Stimulated activated CD4-positive, alpha-beta T cell treated with anti-CD3 and anti-CD28 coated beads, Interleukin-2, amount 100 ng/mL, for 24 hours (primary cell): ENCODE measurements at places on chromosomes 12 and 14.

DNA sequence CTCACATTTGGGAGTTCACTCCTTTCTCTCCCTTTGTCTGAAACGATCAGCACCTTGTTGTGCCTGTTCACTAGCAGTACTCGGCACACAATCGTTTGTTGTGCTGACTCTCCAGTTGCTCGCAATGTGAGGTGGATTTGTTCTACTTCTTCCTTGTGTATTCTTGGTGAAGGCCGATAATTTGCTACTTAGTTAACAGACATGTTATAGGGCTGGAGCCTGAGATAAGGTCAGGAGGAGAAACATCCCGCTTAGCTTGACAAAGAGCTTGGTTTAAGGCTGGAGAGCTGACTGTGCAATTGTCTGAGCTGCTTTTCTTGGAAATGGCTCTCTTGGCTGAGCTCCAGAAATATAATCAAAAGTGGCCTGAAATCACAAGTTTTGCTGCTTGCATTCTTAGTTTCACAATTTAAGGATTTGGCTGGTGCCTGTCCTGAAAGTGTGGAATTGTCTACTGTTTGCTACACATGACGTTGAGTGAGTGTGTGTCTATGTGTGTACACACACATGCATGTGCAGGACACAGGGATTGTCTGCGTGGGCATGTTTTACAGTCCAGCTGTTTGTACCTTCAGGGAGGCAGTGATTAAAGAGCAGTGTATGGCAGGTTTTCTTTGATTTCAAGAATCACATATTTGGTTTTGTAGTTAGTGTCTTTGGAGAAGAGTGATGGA, 77.7 kb downstream of the ARF6 start:
- no peak for DNase-seq

DNA sequence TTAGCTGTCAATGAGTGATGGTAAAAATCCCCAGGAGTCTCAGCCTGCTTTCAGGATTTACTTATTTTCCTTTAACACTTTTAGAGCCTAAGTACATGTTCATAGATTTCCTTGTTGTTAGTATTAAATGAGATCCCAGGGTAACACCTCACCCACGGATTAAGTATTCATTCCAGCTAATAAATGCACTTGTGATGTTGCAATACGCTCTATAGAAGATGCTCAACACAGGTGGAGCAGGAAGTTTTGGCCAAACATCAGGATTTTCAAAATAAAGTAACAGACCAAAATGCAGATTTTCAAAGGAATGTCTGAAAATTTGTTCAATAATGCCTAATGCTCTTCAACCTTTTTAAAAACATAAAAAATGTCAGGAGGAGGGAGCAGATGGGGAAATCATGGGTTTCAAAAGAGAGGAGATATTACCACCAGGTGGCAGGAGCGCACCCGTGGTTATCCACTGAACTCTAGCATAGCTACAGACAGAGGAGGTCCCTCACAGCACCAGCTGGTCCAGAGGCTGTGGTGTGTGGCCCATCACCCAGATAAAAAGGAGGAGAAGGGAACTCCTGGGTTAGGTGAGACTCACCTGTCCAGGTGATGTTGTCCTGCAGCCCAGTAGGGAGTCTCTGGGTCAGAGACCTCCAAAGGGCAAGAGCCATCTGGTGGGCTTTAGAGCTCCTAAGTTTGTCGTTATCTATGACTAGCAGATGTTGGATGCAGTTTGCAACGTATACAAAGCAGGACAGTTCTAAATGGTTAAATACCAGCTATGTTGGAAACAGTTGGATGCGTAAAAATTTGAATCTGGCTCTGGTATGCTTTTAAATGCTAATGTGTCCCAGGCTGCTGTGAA, 1158.4 kb upstream of the TMEM132C start:
- peak; percentile 57 for DNase-seq

GRCh38 chr14:64218344-64219240, 75.6 kb downstream of the ESR2 start:
- no peak for DNase-seq

- DNase-seq, result peak; percentile 86
Measured at GRCh38 chr14:67816326-67817002, at the start of gene ZFYVE26. ZFYVE26 (minus strand) TSS chr14:67816590; CDS start chr14:67815963, 627 bp downstream.

GRCh38 chr12:2641207-2641606, 153.6 kb upstream of the FKBP4 start:
- DNase-seq, result peak; percentile 20

- DNase-seq, result no peak
Measured at GRCh38 chr12:131276501-131277185, 322.9 kb downstream of the ADGRD1 start.

DNA sequence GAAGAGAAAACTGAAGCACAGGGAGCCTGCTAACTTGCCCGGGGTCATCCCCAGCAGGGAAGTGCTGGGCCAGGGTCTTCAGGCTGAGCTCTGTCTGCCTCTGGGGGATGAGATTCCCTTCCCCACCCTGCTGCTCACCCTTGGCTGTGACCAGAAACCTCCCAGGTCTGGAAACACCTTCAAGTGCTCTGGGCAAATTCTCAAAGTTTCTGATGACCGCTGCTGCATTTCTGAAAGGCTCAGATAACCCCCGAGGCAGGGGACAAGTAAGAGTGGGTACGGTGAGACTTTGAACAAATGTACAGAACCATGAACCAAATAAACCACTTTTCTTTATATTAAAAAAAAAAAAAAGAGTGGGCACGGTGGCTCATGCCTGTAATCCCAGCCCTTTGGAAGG, 41.3 kb downstream of the LTBP2 start:
- DNase-seq, result no peak

DNA sequence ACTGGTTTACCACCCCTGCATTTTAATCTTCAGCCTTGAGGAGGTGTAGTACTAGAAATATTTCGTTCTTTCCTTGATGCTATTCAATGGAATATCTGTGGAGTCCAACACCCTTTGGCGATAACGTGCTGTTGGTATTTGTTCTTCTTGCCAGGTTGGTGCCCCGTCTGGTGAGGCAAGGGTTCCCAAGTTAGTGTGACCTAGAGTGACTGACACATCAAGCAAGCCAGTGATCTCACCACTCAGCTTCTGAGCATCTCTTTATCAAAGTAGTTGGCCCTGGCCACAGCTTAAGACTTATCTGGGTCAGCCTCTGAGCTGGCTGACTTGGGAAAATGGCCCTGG, 60.2 kb downstream of the PLXNC1 start:
- DNase-seq, result peak; percentile 39

- no peak for DNase-seq
Measured at GRCh38 chr12:89995870-89996269, 287.2 kb upstream of the ATP2B1 start.

GRCh38 chr14:33568935-33569579, 381.8 kb downstream of the EGLN3 start:
- no peak for DNase-seq

- no peak for DNase-seq
Measured at GRCh38 chr12:27840229-27840999, 60.4 kb upstream of the MANSC4 start.

DNA sequence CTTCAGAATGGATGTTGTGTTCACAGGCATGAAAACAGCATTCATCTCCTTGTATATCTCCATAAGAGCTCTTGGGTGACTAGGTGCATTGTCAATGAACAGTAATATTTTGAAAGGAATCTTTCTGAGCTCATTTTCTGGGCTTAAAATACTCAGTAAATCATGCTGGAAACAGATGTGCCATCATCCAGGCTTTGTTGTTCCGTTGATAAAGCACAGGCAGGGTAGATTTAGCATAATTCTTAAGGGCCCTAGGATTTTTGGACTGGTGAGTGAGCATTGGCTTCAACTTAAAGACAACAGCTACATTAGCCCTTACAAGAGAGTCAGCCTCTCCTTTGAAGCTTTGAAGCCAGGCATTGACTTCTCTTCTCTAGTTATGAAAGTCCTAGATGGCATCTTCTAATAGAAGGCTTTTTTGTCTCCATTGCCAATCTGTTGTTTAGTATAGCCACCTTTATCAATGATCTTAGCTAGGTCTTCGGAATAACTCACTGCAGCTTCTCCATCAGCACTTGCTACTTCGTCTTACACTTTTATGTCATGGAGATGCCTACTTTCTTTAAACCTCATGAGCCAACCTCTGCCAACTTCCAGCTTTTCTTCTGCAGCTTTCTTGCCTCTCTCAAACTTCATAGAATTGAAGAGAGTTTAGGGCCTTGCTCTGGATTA, 79.6 kb upstream of the PSMA6 start:
- DNase-seq, result no peak

GRCh38 chr12:94099632-94100031, 48.7 kb upstream of the PLXNC1 start:
- no peak for DNase-seq

GRCh38 chr14:94102768-94103482, 7.6 kb upstream of the IFI27 start:
- no peak for DNase-seq

DNA sequence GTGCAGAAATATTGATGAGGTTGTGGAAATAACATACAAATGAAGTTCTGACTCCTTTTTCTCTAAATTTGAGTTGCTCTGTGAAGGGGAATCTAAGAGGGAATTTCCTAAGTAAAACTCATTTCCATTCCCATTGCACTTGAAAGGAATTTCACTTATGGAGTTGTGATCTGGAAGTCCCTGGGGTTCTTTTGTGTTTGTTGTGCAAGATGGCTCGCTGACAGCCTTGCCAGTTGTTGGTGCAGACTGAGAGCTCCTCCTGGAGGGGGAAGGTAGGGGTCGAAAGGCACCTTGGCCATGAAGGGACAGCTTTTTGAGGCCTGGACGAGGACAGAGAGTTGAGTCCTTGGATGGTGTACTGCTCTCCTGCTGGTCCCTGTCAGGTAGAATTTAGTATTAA, 72.0 kb downstream of the C12orf56 start:
- no peak for DNase-seq

- DNase-seq, result no peak
Measured at GRCh38 chr12:29883941-29884554, 100.3 kb upstream of the TMTC1 start.

DNA sequence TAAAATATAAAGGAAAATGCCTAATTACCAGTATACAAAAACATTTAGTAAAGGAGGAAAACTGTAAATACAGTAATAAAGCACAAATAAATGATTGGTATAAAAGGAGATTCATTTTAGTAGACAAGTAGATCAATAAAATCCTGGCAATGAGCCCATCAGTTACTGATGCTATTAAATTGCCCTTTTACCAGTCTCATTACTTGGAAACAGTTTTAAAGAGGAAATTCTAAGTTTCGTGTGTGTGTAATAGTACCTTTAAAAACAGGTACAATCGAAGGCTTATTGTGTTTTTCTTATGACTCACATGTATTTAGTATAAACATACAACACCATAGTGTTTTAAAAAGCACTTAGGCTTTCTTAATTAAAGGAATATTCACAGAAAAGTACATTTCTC, 46.4 kb upstream of the SYT10 start:
- DNase-seq, result no peak

DNA sequence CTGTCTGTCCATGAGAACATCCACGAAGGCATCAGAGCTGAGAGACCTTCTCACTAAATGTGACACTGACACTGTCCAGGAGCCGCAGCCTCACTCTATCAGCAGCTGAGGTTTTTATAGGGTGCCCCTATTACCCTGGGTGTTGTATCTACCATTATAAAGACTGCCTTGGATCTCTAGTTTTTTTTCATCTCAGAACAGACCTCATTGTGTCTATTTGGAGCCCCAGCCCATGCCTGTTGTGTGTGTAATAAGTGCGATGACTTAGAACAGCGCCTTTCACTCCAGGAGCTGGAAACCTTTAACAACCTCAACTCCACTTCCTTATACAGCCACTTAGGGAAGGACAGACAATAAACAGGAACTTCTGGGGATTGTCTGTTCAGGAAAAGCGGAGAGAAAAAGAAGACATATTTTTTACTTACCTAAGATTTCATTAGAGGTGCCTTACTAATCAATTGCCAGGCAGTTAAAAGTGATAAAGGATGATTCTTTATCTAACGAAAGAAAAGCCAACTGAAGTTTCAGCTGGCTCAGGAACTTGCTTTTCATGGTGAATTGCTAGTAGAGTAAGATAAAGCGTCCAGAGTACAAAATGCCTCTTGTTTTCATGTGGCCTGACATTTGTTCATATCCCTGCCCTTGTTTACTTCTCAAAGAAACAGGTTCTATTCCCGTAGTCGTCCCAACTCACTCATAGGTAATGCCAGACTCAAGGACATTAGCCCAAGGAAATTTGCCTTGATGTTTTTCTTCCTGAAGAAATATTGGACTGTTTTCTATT, 420.6 kb downstream of the RAD51B start:
- no peak for DNase-seq

GRCh38 chr14:50366115-50366514, 30.6 kb downstream of the CDKL1 start:
- DNase-seq, result no peak

- DNase-seq, result no peak
Measured at GRCh38 chr14:100295376-100296105, 10.7 kb downstream of the SLC25A29 start.

DNA sequence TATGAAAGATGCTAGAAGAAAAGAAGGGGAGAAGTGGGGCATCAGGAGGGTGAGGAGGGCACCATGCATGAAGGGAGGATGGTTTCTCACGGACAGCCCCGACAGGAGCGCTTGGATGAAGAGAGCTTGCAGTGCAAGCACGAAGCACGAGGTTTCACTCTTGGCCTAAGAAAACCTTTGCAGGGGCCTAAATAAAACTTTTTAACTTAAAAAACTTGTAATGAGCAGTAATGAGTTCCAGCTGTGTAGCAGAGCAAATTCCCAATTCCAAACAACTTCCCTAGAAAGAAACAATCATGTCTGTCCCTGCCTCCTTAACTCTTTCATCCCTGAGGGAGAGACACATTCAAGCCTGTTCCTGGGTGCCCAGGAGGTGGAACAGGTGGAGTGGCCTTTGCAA, 119.5 kb downstream of the PAH start:
- no peak for DNase-seq

DNA sequence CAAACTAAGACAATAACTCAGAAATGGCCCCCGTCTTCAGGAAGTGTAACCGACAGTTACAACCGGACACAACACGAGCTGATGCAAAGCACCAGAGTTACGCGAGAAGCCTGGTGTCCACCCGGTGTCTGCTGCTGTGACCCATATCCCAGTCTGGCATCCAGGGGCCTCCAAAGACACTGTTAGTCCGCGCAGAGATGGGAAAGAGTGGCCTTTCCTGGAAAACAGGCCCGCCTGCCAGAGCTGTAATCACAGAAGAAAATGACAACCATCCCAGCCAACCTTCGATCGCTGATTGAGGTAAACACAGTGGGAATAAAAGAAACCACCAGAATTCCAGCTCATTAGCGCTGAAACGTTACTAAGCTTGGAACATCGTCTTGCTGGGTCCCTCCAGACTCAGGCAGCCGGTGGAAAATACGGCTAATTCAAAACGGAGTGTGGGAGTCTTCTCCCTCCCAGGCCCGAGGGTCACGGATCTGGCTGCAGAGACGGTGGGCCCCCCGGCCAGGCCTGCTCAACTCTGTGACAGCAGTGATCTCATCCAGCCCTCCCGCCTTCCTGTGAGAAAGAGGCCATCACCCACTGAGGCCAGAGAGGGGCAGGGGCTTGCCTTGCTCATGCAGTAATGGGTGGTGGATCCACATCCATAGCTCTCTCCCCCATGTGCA, 273.9 kb upstream of the RTL1 start:
- DNase-seq, result no peak

- no peak for DNase-seq
Measured at GRCh38 chr12:89306827-89307473, 45.4 kb downstream of the DUSP6 start.
